NCI-H82 (cell line): ENCODE measurements at places on chromosomes 5 and 9.

- peak; percentile 19 for DNase-seq
Observed at GRCh38 chr5:133907075-133907474, 61.4 kb downstream of the C5orf15 start.

DNA sequence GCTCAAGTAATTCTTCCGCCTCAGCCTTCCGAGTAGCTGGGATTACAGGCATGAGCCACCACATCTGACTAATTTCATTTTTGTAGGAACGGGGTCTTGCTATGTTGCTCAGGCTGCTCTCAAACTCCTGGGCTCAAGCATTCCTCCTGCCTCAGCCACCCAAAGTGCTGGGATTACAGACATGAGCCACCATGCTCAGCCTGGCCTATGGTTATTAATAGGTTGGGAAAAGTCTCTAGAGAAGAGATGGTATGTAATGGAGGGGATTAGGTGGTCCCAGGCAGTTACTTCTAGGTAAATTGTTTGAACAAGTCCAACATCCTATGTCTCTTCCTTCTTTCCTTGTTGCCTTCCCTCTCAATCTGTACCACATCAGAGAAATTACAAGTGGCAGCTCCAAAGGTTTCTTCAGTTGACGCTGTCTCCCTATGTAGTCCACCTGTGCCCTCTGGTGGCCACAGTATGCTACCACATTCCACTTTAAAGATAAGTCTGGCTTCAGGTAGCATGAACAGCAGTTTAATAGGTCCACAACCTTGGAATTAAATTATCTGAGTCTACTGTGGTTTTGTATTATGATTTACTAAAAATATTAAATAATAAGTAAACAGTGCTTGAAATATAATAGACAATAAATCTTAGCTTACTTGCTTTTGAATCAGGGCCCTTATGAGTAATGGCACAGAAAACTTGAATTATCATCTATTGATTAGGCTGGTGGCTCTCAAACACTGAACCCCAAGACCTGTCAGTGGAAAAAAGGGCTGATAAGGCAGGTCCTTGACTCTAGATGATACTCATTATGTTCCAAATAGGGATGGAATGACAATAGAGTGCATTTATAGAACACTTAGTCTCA lies 9.7 kb downstream of the TIGD6 start:
- DNase-seq = peak; percentile 87

- no peak for DNase-seq
Observed at GRCh38 chr5:139699351-139699750, 51.2 kb downstream of the CXXC5 start.

- no peak for DNase-seq
Observed at GRCh38 chr9:119332522-119332921, 36.7 kb downstream of the BRINP1 start.

DNA sequence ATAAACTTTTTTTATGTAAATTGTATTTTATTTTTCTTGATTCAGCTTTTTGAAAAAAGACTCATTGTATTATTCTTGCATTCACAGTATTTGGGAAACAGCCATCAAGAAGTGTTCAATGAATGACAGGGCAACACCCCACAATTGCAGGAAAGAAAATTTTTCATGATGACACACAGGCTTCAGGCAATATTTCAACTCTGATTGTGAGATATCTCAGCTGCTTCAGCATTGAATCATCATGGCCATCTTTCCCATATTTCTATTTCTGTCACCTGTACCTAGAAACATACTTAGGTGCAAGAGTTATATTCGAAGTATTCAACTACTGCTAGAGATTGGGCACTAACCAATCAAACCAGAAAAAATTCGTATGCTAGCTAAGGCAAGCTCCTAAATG lies 446.0 kb downstream of the ISL1 start:
- DNase-seq = no peak

- DNase-seq = no peak
Observed at GRCh38 chr9:99150451-99151171, 45.7 kb downstream of the TGFBR1 start.

- DNase-seq = peak; percentile 56
Observed at GRCh38 chr9:116605904-116606341, 81.2 kb upstream of the TRIM32 start.

DNA sequence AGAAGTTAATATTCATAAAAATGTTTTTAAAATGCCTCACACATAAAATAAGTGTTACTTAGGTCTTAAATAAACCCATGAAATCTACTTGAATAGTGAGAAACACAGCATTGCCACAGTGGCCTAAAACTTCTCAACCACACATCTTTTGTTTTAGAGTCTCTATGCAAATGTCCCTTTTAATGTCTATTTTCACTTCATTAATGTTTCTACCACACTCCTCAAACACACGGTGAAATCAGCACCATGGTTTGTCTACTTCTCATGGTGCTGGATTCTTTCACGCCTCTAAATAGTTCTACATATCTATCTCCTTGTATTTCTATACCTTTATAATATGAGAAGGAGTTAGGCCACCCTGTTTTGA lies 111.2 kb downstream of the EDIL3 start:
- DNase-seq = no peak

DNA sequence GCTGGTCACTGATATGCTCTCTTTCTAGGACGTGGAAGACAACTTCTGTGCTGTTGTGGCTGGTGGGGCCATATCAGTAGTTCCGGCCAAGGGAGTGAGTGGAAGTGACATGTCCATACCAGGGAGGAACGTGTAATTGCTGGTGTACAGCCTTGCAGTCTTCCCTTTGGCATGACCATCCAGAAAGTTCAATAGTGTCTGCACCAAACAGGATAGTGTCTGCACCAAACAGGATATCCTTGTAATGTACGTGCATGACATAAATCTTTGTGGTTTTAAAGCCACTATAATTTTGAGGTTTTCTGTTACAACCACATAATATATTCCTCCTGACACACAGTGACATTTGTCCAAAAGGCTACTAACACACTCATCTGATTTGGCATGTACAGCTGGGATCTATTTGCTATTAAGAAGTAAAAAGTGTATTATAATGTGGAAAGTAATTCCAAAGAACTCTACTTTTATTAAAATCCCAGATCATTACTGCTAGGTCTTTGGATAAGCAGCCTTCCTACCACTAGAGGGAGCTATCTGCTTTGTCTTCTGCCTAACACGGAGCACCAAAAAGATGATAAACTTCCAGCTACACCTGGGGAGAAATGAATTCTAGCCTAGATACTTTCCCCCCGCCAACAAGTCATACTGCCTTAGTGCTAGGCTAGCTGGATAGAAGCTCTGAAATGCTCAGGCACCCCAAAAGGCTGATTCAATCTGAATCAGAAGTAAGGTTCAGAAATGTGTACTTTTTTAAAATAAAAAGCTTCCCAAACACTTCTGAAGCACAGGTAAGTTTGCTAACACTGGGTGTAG lies 52.7 kb downstream of the RNF145 start:
- peak; percentile 83 for DNase-seq

DNA sequence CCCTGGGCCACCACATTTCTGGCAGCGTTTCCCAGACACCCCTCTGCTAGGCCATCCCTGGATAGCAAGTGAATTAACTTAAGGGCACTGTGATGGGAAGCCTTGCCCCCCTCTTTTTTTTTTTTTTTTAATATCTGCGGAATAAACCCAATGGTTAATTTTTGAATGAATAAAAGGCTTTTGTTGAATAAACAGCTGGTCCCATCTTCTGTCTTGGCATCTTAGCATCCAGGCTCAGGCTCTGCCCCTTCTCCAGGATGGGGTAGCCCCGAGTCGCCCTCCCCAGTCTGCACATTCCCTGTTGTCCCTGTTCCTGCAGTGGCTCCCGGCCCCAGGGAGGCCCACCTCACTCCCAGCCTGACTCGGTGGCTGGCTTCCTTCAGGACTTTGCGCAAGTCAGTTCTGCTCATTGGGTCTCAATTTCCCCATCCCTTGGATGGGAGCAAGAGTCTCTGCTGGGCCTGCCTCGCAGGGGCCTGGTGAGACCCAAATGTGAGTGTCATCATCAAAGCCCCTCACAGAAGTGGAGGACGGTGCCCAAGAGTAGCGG lies 29.0 kb upstream of the HMCN2 start:
- DNase-seq = no peak

DNA sequence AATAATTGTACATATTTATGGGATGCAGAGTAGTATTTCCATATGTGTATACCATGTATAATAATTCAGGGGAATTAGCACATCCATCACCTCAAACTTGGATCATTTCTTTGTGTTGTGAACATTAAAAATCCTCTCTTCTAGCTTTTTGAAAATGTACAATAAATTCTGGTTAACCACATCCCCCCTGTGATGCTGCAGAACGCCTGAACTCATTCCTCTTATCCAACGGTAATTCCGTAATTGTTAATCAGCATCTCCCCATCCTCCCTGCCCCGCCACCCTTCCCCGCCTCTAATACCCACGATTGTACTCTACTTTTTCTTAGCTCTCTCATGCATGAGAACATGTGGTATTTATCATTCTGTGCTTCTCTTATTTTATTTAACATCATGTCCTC lies 127.7 kb upstream of the ANKRD55 start:
- DNase-seq = no peak

- no peak for DNase-seq
Observed at GRCh38 chr5:56326116-56326515, 93.0 kb upstream of the ANKRD55 start.

DNA sequence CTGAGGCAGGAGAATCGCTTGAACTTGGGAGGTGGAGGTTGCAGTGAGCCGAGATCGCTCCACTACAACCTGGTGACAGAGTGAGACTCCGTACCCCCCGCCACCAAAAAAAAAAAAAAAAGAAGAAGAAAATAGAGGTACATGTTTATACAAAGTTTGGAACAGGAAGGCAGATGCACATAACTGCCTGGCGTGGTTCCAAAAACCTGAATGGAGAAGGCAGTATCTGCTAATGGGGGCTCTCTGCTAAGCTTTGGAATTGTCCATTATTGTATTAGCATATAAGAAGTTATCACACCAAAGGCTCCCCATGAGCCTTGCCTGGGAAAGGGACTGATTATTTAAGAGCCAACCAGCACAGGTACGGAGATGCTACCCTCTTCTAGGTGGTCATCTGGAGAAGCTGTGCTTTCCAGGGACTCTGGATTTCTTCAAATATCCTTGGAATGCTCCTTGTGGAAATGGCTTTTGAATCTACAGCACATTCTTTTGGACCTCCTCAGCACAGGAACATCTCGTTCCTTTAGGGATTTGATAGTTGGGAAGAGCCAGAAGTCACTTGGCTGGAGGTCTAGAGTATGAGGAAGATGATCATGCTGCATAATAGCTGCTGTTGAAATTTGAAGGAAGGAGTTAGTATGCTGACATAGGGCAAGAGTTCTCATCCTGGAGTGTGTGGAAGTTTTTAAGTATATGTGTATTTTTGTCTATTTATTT lies 42.5 kb upstream of the ABCA1 start:
- DNase-seq = peak; percentile 4
